ENCODE measurements at places on chromosomes 2 and 18. TPM values are rescaled to one million over a fixed set of nuclear protein-coding genes. Genes with fewer than 3 reads are reported as not detected.

The KIDINS220 gene
- polyA plus RNA-seq: 108 TPM

The RESP18 gene
- polyA plus RNA-seq: not detected

The SLC9A4 gene
- 7.0 TPM for polyA plus RNA-seq

The SERPINB11 gene
- not detected for polyA plus RNA-seq

The MRPL33 gene
- polyA plus RNA-seq: 147 TPM

DNA sequence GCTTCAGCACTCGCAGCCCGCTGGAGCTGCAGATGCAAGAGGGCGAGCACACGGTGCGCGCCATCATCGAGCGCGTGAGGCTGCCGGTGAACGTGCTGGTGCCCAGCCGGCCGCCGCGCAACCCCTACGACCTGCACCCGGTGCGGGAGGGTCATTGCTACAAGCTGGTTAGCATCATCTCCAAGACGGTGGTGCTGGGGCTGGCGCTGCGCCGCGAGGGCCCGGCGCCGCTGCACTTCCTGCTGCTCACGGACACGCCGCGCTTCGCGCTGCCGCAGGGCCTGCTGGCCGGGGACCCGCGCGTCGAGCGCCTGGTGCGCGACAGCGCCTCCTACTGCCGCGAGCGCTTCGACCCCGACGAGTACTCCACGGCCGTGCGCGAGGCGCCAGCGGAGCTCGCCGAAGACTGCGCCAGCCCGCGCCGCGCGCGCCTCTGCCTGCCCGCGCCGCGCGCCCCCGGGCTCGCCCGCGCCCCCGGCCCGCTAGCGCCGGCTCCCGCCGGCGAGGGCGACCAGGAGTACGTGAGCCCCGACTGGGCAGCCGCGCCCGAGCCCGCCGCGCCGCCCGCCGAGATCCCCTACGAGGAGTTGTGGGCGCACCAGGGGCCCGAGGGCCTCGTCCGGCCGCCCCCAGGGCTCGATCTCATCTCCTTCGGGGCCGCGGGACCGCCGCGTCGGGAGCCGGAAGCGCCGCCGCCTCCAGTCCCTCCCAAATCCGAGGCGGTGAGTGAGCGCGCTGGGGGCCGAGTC, 11.8 kb downstream of the GAREM2 start:
- DNase-seq: peak; percentile 83

DNA sequence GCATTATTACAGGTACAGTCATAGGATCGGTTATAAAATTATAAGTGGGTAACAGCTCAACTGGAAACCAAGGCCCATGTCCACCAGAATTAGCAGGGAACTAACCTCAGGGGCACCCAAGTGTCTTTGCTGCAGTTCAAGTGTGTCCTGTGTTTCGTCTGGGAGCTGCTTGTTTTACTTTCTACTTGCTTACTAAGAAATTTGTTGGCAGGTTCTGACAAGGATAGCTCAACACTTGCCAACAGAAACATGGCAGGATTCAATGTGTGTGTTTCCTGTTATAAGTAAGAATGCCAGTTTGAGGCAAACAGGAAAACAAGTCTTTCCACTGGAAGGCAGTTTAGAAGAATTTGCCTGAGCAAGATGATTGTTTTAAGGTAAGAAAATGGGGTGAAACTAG, 104.5 kb downstream of the EPHA4 start:
- DNase-seq: no peak

DNA sequence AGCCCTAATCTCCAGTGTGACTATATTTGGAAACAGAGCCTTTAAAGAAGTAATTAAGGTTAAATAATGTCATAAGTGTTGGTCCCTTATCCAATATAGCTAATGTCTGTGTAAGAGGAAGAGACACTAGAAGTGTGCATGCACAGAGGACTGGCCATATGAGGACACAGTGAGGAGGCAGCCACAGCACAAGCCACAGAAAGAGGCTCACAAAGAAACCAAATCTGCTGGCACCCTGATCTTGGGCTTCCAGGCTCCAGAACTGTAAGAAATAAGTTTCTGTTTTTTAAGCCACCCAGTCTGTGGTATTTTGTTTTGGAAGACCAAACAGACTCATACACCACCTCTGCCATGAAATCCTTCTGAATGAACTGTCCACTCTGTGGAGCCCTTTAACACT, 186.4 kb upstream of the SLC39A10 start:
- no peak for DNase-seq

DNA sequence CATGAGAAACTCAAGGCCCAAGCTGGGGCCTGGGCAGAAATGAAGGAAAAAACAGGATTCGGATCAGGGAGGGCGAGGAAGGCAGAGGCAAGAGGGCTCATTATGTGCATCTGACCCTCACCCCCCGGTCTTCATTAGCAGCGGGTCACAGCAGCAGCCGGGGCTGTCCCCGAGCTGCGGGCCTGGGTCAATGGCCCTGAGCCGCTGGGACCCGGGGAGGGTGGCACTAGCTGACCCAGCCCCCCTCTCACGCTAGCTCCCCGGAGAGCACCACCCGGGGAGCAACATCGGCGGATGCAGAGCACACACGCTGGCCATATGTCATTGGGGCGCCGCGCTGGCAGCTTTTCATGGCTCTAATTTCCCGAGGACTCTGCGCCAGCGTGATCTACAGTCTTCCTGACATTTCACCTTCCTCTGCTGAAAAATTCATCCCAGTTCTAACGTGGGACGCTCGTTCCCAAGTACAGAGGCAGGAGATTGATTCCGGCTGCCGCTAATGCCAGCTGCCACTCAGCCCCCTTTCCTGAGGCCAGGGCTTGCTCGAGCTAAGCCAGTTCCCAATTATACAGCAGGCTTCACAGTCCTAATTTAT, 63.7 kb downstream of the EIPR1 start:
- DNase-seq: peak; percentile 54

- DNase-seq: no peak
Measured at GRCh38 chr2:133821107-133821760, 253.0 kb upstream of the NCKAP5 start.

GRCh38 chr2:73856214-73856613, 27.5 kb downstream of the STAMBP start:
- no peak for DNase-seq

DNA sequence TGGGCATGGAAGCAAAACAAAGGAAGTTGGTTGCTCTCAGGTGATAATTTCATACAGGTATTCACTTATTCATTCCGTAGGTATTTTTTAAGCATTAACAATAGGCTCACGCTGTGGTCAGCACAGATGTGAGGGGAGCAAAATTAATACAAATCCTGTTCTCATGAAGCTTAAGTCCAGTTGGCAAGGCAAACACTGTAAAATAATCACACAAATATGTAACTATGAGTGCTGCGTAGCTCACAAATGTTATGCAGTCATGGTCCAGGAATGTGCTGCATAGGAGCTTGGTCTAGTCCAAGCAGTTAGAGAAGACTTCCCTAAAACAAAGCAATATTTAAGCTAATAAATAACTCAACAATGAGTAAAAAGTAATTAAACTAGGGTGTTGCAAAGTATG, 23.9 kb downstream of the SP5 start:
- DNase-seq: peak; percentile 1

DNA sequence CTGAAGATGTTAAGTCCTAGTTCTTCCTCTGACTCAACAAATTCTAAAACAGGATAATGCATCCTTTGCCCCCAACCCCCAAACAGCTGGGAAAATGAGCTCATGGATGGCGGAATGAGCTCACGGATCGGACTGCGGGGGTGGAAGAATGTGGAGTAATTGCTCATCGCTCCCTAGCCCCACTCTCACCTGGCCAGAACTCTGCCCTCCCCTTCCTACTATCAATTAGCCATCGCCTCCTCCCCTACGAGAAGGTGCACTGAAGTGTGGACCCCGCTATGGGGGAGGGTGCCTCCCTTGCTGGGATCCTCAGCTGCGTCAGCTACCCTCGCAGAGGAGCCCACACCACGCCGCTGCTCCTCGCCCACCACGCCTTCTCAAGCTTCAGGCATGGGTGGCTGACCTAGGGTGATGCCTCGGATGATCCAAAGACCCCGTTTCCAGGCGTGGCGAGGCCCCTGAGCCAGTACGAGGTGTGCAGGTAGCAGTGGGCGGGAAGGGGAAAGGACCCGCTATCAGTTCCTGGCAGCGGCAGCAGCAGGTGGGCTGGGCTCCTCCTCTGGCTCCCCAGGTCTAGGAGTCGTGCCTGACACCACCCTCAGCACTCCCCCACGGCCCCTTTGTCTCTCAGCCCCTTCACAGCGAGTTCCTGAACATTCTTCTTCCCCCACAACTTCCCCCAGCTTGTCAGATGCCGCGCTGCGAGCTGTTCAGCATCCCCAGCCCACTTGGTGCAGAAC, 82.1 kb upstream of the POMC start:
- DNase-seq: peak; percentile 50

GRCh38 chr2:65481961-65482360, 49.6 kb upstream of the SPRED2 start:
- DNase-seq: no peak

- DNase-seq: no peak
Measured at GRCh38 chr2:7931808-7932207, 750.0 kb upstream of the ID2 start.

DNA sequence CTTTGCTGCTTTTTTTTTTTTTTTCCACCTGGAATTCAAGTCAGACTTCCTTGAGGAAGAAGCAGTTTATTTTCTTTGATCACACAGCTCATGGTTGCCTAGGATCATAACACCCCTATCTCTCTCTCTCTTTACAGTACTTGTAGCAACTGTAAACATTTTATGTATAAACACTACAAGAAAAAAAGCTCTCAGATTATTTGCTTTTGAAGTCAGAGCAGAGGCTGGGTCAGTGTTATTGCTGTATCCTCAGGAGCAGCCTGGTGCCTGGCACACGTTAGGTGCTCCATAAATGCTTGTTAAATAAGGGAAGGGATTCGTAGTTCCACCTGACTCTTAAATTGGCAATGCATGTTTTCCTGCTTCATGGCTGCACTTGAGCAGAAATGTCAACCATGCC, 221.2 kb downstream of the TGIF1 start:
- DNase-seq: no peak

GRCh38 chr2:126874961-126875360, 23.7 kb upstream of the TEX51 start:
- DNase-seq: no peak
